ENCODE measurements at places on chromosomes 7 and 10.

DNA sequence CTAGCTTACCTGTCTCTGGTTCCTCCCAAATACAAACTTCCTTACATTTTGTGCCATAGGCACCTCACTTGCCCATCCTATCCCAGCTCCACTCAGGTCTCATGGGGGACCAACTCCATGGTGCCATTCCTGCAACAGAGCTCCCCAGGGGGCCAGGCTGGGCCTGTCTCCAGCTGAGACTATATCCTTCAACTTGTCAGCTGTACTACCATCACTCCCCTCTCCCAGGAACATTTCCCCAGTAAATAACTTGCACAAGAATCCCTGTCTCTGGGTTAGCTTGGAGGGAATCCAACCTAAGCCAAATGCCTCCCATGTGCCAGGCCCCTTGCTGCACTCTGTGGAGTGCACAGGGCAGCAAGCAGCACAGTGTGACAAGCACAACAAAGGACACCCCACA, 33.2 kb downstream of the FRMPD2 start:
- H3K4me1 ChIP-seq = no peaks in the 10 kb centered on the region
- no peaks in the 10 kb centered on the region for H3K27me3 ChIP-seq
- H3K27ac ChIP-seq = no peak overlapping the region

- peak overlapping the region; percentile 100 for H3K27ac ChIP-seq
- peaks cover 87% of the 10 kb centered on the region for H3K4me1 ChIP-seq
- no peak overlapping the region for H3K4me3 ChIP-seq
- H3K36me3 ChIP-seq = no peaks in the 10 kb centered on the region
- DNase-seq = no peak
Observed at GRCh38 chr10:110860576-110861241, 11.0 kb upstream of the PDCD4 start.

DNA sequence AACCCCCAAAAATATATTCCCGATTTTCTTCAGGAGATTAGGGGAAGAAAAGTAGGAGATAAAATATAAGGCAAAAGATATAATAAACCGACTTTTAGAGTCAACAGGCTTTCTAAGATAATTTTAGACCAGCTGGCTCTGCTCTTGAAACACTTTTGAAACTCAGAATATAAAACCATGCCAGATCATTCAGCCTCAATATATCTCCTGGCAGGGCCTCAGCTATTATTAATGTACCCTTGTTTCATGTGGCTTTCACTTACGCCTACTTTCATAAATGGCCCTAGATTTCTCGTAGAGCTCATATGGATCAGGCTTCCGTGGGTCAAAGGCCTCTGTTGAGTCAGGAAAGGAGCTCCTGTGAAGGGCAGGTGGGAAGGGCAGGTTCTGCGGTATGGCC, 396.0 kb downstream of the PHTF2 start:
- H3K36me3 ChIP-seq = no peaks in the 10 kb centered on the region
- no peak overlapping the region for H3K27ac ChIP-seq
- no peaks in the 10 kb centered on the region for H3K4me1 ChIP-seq
- H3K4me3 ChIP-seq = no peak overlapping the region

GRCh38 chr10:93938140-93938539, 44.4 kb downstream of the SLC35G1 start:
- H3K4me1 ChIP-seq = no peaks in the 10 kb centered on the region
- no peaks in the 10 kb centered on the region for H3K36me3 ChIP-seq
- H3K27me3 ChIP-seq = no peaks in the 10 kb centered on the region
- DNase-seq = no peak
- H3K27ac ChIP-seq = no peak overlapping the region

- H3K27ac ChIP-seq = no peak overlapping the region
- H3K27me3 ChIP-seq = no peaks in the 10 kb centered on the region
- peaks cover 13% of the 10 kb centered on the region for H3K4me1 ChIP-seq
- H3K36me3 ChIP-seq = no peaks in the 10 kb centered on the region
- no peak for DNase-seq
- H3K4me3 ChIP-seq = no peak overlapping the region
Observed at GRCh38 chr7:47520406-47520805, 61.5 kb downstream of the TNS3 start.

- H3K27ac ChIP-seq = no peak overlapping the region
- no peak overlapping the region for H3K4me3 ChIP-seq
Observed at GRCh38 chr10:56095506-56096225, 265.4 kb downstream of the ZWINT start.

DNA sequence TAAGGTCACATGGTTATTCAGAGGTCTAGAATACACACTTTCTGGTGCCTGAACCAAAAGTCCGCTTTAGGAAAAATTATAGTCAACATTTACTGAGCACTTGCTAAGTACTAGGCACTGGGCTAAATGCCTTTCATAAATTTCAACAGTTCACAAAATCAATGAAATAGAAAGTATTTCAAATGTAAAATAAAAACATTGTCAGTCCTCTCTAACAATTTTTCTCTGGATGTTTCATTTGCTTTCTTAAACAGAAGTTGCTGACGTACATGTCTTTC, 61.7 kb downstream of the HHEX start:
- H3K4me1 ChIP-seq = peaks cover 4% of the 10 kb centered on the region
- no peaks in the 10 kb centered on the region for H3K27me3 ChIP-seq
- H3K27ac ChIP-seq = no peak overlapping the region
- H3K4me3 ChIP-seq = no peak overlapping the region

- no peak overlapping the region for H3K4me3 ChIP-seq
- H3K36me3 ChIP-seq = no peaks in the 10 kb centered on the region
- no peaks in the 10 kb centered on the region for H3K4me1 ChIP-seq
- DNase-seq = no peak
- H3K27me3 ChIP-seq = no peaks in the 10 kb centered on the region
Observed at GRCh38 chr10:21452203-21452602, 73.3 kb downstream of the SKIDA1 start.

DNA sequence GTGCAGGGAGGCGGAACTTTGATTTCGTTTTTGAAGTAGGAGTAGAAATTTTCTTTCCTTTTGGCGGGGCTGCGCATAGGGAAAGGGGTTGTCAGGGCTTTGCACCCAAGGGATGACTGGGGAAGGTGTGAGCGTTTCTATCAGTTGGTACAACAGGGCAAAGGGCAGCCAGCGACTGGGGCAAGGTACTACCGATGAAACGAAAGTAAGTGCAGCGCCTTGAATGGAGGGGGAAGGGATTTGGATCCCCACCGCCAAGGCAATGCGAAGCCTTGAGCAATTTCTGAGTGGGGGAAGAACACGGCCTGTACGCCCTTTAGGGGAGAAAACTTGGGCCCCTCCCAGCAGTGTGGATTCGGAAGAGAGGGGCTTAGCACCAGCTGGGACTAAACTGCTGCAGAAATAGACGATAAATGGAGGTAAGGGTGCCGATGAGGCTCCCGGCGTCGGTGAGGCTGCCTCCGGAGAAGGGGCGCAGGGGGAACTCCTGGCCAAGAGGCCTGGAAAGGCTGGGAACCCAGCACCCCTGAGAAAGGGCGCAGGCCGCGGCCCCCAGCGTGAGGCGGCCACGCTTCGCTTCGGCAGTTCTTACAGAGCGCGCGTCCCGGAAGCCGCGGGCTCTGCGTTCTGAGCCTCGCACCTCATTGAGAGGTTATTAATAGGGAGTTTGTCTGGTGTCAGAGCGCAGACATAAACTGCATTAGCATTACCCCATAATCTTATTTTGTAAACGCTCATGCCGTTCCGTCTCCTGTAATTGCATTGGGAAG, 10.0 kb upstream of the TLX1 start:
- H3K4me3 ChIP-seq = peak overlapping the region; percentile 55
- H3K4me1 ChIP-seq = peaks cover 21% of the 10 kb centered on the region
- H3K27me3 ChIP-seq = peaks cover 6% of the 10 kb centered on the region
- DNase-seq = no peak
- no peak overlapping the region for H3K27ac ChIP-seq

DNA sequence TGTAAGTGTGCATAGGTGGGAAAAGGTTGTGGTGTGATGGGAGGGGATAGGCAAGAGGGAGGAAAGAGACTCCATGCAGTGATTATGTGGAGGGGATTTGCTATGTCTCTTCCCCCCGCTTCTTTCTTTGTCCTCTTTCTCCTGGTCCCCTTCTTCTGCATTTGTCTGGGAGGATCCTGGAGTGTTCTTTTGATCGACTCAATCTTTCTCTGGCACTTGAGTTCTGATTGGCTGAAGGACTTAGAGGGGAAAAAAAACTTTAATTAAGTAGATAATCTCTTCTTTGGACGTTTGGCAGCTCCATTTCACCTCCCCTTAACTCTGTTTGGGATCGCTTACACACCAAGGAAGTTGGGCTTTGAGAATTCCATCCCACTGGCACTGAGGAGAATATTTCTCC, at the start of gene WNT8B:
TSS of gene WNT8B (plus strand) at position 301 of the 400 bp plus-strand sequence. CDS start 160 bp downstream, outside the sequence.
- H3K4me3 ChIP-seq = no peak within 1 kb of the TSS
- H3K27ac ChIP-seq = no peak within 1 kb of the TSS
- no peaks in the 10 kb centered on the region for H3K36me3 ChIP-seq
- DNase-seq = no peak

- H3K4me1 ChIP-seq = peaks cover 9% of the 10 kb centered on the region
- DNase-seq = no peak
- no peak overlapping the region for H3K4me3 ChIP-seq
- H3K27me3 ChIP-seq = no peaks in the 10 kb centered on the region
Observed at GRCh38 chr10:56359837-56360236, 1.2 kb downstream of the ZWINT start.

DNA sequence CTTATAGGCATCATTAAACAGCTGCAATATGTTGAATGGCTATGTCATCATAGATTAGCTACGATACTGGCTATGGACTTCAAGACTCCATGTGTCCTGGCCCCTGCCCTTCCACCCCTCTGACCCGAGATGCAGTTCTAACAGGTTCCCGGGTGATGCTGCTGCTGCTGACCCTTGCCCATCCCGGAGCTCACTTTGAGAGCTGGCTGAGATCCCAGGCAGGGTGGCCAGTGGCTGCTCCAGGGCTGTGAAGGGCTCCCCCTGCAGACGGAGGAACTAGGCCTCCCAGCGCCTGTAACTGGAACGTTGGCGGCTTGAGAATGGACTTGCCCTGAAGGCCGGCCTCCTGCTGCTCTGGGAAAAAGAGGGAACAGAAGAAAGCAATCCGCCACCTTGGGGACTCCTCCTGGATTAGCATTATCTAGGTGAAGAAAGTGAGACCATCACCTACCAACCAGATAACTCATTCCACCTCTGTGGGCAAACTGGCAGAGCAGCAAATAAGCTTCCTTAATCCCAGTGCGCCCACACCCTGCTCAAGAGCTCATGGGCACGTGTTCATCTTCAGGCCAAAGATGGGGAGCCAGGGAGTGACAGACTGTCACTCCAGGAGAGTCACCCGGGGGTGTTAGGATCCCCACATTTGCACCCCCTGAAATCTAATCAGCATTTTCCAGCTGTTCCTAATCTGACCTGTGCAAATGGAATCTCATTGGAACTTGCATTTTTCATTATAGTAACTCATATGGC, 56.8 kb downstream of the PARP12 start:
- H3K4me3 ChIP-seq = no peak overlapping the region
- H3K27me3 ChIP-seq = no peaks in the 10 kb centered on the region
- H3K27ac ChIP-seq = no peak overlapping the region
- no peaks in the 10 kb centered on the region for H3K36me3 ChIP-seq
- no peak for DNase-seq

DNA sequence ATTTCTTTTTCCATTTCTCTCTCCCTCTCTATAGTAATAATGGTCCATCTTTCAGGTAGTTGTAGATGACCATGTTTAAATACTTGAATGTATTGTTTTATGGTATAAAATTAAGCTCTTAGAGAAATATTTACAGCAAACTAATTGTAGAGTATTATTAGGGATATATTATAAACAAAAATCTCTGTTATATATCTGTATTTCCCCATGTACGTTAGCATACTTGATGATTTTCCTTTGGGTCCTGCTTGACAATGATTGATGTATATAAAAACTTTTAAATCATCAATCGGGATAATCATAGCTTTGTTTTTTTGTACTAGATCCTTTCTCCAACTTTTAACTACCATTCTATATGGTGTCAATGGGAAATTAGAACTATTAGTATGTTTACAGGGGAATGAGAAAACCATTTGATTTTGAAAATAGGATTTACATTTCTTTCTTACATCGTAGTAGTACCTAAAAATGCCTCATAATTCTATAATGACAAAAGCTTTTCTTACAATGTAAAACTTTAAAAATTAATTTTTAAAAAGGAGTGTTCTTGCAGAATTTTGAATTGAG, 117.5 kb upstream of the CDK13 start:
- no peak for DNase-seq
- peaks cover 46% of the 10 kb centered on the region for H3K27me3 ChIP-seq
- H3K36me3 ChIP-seq = no peaks in the 10 kb centered on the region
- no peak overlapping the region for H3K4me3 ChIP-seq

GRCh38 chr10:20971901-20972300, 74.8 kb upstream of the NEBL start:
- no peak overlapping the region for H3K27ac ChIP-seq
- no peaks in the 10 kb centered on the region for H3K36me3 ChIP-seq
- H3K4me3 ChIP-seq = no peak overlapping the region
- no peak for DNase-seq

- no peak overlapping the region for H3K4me3 ChIP-seq
- no peaks in the 10 kb centered on the region for H3K36me3 ChIP-seq
- no peaks in the 10 kb centered on the region for H3K27me3 ChIP-seq
Observed at GRCh38 chr10:21138769-21139340, 241.7 kb upstream of the NEBL start.

DNA sequence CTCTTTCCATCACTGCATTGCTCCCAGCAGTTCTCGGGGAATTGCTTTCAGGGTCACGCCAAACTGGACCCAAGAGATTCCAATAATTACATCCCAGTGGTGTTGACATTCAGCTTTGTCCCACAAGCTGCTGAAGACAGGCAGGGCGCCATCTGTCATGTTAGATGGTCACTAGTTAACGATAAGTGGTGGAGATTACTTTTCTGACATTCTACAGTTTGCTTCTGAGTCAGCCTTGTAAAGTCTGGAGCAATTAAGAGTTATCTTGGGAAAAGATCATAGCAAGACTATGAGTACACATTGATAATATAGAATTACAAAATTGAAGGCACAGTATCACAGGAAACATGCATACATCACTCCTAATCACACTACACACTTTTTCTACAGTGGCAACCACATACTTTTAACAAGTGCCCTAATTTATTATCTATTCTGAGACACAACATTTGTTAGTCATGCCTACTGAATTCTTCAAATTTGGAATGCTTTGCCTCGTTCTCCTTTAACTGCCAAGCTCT, 41.9 kb downstream of the SEMA3C start:
- no peak overlapping the region for H3K4me3 ChIP-seq
- H3K36me3 ChIP-seq = no peaks in the 10 kb centered on the region
- no peaks in the 10 kb centered on the region for H3K4me1 ChIP-seq
- H3K27ac ChIP-seq = no peak overlapping the region

DNA sequence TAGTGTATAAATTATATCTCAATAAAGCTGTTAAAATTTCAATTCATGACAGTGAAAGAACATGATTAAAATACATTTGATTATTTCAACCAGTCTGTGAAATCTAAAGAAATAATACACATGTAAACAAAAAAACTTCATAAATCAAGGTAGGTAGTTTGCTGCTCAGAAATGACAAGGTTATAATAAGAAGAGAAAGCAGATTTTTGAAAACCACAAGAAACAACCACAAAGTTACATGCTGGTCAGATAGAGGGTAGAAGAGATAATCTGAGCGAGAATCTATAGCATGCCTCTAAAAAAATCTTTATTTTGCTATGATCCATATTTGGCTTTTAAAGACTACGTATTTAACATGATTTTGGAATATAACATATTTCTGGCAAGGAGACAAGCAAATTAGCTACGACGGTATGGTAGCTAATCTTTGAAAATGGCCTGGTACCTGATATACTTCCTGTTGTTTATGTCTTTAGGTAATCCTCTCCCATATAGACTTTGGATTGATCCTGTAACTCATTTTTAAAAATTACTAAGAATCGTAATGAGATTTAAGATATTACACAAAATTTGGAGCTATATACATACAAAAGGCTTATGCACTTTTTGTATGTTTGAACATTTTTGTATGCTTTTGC, 23.5 kb upstream of the VCL start:
- H3K27ac ChIP-seq = no peak overlapping the region
- no peak overlapping the region for H3K4me3 ChIP-seq
- no peak for DNase-seq
- H3K4me1 ChIP-seq = no peaks in the 10 kb centered on the region
- no peaks in the 10 kb centered on the region for H3K27me3 ChIP-seq

Data from esophagus squamous epithelium (tissue), 5 donors.